Right ventricle myocardium superior (tissue), 1 donor: ENCODE measurements at places on chromosomes 4 and X. TPM values are rescaled to one million over a fixed set of nuclear protein-coding genes. Genes with fewer than 3 reads are reported as not detected.

Gene SLC2A9
- 8.8 TPM for total RNA-seq

Gene FOXP3
- not detected for total RNA-seq

Gene CYBB
- 28.8 TPM for total RNA-seq

Gene POLN
- total RNA-seq: 2.3 TPM

Gene TRIML1
- not detected for total RNA-seq

Gene TMEM144
- total RNA-seq: 10.4 TPM

Gene CTAG1B
- not detected for total RNA-seq

Gene ZNF732
- not detected for total RNA-seq

Gene ANXA10
- total RNA-seq: not detected

Gene RPS6KA6
- total RNA-seq: 0.54 TPM

Gene LNX1
- total RNA-seq: 10.3 TPM

Gene LEF1
- total RNA-seq: 0.51 TPM

Gene CBLL2
- not detected for total RNA-seq

Gene CLCN4
- total RNA-seq: 30.9 TPM

Gene MAMLD1
- 1.9 TPM for total RNA-seq

Gene CT47B1
- not detected for total RNA-seq

Gene SMARCA1
- total RNA-seq: 27.5 TPM

Gene TRIM60
- not detected for total RNA-seq

Gene FREM3
- 0.19 TPM for total RNA-seq

Gene PROM1
- 2.1 TPM for total RNA-seq

Gene TCEAL6
- total RNA-seq: not detected

Gene SORCS2
- 1.2 TPM for total RNA-seq

Gene ZBED1
- 75.7 TPM for total RNA-seq

Gene SPANXN3
- total RNA-seq: not detected

Gene PPP1R3F
- total RNA-seq: 21.9 TPM

Gene ERAS
- total RNA-seq: not detected

Gene EPGN
- total RNA-seq: not detected

Gene CCKAR
- total RNA-seq: not detected
